ENCODE measurements at places on chromosomes 6 and 20.

DNA sequence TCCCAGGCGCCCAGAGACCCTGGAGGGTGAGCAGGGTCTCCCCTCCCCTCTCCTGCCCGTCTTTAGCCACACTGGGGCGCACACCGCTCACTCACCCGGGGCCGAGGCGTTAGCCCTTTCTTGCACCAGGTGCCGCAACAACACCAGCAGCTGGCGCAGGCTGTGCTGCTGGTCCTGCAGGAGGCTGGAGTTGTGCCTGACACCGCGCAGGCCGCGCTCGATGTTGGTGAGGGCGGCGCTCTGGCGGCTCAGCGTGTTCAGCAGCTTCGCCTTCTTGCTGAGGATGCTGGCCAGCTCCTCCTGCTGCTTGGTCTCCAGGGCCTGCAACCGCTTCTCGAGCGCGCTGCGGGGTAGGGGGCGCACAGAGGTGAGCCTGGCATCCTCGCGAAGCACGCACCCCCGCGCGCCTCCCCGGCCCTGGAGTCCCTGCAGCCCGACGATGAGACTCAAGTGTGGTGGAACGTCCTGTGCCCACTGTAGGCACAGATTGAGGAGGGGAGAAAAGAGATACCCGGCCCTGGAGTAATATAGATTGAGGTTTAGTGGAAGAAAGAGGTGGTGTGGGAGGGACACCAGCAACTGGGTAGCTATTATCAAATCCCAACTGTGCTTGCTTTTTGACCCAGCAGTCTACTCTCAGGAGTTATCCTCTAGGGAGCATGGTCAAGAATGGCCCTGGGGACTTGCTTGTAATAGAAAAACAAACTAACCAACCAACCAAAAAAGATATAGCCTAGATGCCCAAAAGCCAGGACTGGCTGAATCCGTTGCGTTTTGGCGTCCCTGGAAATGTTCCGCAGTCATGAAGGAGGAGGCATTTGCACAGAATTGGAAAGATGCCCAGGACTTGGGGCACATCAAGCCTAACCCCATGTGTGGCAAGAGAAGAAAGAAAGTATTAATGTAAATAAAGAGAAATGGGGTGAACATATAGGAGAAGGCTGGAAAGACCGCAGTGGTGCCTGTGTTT, 30.9 kb downstream of the ANGPT4 start:
- no peak for DNase-seq

DNA sequence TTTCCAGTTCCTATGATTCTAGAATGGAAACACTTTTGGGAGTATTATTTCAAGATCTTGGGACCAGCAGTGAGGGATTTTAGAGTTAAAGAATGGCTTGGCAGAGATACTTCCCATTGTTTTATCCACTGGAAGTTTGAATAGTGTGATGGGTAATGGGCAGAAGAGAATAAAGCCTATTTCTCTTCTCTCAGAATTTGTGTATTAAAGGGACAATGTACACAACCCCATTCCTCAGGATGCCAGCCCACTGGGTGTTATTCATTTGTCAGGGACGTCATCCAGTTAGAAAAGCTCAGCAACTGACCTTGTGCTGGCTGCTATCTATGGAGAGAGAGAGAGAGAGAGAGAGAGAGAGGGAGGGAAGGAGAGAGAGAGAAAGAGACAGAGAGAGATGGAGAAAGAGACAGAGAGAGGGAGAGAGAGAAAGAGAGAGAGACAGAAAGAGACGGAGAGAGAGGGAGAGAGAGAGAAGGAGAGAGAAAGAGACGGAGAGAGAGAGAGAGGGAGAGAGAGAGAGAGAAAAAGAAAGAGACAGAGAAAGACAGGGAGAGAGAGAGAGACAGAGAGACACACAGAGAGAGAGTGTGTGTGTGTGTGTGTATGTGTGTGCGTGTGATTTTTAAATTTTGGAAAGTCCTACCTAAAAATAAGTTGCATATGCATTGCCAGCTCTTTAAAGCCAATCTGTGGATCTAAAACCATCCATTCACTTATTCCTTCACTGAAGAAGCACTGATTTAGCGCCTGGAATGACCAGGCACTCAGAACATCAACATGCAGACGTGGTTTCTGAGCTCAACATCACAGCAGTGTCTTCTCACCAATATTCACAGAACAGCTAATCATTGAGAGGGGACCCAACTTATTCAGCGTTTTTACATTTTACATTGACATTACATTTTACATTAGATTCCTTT, 388.8 kb downstream of the THBS2 start:
- no peak for DNase-seq

DNA sequence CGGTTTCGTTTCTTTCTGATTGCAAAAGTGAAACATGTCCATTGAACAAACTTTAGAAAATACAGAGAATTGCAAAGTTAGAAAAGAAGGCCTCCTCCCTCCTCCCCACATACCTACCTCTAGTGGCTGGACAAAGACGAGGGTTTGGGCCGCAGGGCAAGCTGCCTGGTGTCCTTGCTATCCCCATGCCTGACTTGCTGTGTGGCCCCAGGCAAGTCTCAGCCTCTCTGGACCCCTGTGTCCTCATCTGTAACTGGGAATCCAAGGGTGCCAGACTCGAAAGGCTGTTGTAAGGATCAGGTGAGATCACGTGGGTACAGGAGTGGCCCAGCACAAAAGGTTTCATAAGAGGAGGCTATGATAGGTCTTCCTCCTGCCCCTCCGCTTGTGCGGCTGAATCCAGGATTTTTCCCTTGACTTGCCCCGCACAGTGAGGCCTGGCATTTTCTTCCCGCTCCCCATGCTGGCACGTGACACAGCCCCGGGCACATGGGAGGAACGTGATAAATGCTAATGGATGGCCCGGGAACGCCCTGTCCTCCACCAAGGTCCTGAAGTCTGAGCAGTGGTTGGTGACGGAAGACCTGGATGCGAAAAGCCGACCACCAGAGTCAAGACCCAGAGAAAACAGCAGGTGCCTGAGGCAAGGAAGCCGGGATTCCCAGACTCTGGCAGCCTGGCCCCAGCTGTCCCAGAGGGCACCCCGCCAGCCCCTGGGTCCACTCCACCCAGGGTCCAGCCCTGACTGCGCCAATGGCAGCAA, 55.8 kb downstream of the UBE2V1 start:
- DNase-seq, result no peak

- no peak for DNase-seq
Observed at GRCh38 chr6:132190815-132191175, 210.5 kb downstream of the MOXD1 start.

- DNase-seq, result no peak
Observed at GRCh38 chr20:44247586-44248409, 690 bp downstream of the GDAP1L1 start.

- DNase-seq, result no peak
Observed at GRCh38 chr20:48205786-48206185, 420.5 kb upstream of the SULF2 start.

All from stimulated activated CD4-positive, alpha-beta T cell treated with anti-CD3 and anti-CD28 coated beads, Interleukin-12 subunit alpha, Interleukin-12 subunit beta, amount 100 ng/mL, for 48 hours (primary cell).